Caudate nucleus (tissue), 63 donors: ENCODE measurements at places on chromosomes 6 and 20.
A peak's percentile ranks its signal among the peaks of the same experiment; 100 is the strongest.

- no peak for DNase-seq
Observed at GRCh38 chr6:43970068-43970912, 157.0 kb downstream of the MRPL14 start.

DNA sequence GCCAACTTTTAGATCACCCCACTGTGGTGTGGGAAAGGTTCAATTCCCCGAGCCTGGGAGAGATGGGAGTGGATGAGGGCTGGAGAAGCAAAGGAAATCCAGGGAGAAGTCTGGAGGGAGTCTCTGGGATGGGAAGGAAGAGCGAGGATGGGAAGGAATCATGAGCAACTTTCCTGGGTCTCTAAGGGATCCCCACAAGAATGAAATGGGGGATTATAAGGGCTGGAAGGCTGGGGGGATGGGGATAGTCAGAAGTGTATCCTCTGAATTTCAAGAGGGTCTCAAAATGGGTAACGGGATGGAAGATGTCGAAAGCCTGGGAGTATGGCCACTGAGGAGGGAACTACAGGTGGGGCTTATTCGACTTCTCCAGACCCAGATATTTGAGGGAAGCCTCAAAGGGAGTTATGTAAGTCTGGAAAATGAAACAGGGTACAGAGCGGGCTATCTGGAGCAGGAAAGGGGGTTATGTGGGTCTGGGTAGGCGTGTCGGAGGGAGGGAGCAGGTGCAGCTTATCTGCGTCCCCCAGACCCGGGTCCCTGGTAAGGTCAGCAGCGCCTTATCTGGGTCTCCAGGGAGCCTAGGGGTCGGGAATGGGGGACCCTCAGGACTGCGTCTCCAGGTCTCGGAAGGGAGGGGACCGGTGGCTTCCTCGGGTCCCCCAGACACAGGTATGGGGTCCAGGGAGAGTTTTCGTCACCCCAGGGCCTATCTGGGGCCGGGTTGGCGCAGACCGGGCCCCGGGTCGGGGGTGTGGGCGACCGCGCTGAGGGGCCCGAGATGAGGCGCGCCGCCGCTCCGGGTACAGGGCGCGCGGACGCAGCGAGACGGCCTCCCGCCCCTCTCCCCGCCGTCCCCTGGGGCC lies 550 bp downstream of the PLAGL2 start:
- DNase-seq, result no peak

- no peak for DNase-seq
Observed at GRCh38 chr6:30960907-30961673, 20.3 kb downstream of the MUCL3 start.

- DNase-seq, result no peak
Observed at GRCh38 chr6:43921039-43921438, 151.0 kb downstream of the VEGFA start.

DNA sequence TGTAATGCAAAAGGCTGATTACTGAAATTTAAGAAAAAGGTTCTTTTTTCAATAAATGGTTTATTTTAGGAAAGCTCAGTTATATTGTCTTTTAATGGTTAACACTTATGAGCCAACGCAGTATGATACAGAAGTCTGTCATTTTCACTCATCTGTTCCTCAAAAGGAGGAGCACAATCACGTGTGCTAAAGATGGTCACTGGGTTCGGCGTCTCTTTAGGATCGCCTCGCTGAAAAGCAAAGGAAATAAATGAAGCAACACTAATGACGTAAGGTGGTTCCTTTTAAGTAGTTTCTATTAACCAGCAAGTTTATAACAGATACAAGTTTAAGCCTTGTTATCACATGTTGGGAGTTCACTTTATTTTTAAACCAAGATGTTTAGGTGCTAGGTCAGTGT lies 125.7 kb downstream of the MAP3K4 start:
- DNase-seq, result no peak

DNA sequence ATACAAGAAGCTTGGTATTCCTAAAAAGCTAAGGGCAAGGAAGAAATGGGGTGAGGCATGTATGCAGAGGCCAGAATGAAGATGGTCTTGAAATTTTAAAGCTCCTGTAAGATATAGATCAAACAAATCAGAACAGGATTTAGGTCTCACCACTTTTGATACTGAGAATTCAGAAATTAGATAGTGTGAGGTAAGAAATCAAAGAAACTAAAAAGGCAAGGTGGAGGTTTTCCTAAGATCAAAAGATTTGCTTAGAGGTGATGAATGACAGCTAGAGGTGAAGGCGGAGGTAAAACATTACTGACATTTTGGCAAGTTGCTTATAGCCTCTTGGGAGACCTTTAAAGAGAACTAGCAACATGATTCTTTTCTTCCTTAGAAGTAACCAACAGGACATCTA lies 225.2 kb upstream of the SGK1 start:
- DNase-seq, result no peak

- no peak for DNase-seq
Observed at GRCh38 chr20:38144974-38145728, 19.9 kb downstream of the TGM2 start.

GRCh38 chr6:38307740-38308139 lies 332.0 kb downstream of the BTBD9 start:
- DNase-seq, result no peak

DNA sequence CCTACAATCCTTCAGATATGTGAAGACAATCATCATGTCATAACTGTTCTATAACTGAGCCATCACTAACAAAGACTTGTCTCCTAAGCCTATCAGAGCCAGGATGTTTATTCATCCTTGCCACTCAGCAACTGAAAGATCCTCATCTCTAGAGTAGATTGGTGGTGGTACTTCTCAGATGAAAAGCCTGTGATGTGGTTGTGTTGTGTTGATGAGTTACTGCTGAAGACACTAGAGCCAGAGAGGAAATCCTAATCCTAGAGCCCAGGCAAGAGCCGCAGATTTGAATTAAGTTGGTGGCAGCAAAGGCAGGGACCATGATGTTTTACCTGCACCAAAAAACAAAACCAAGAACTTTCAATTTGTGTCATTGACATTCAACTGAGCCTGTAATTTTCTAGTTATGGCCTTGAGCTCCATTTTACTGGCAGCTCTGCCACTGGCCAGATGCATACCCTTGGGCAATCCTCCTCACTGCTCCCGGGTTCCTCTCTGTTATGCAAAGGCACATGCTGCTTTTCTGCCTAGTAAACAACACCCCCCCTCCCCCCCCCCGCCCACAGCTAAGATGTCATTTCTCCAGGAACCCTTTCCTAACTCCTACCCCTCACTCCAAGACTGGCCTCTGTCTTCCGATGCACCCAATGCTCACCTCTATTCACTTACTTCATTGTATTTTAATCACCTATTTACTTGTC lies 50.2 kb upstream of the REV3L start:
- no peak for DNase-seq

DNA sequence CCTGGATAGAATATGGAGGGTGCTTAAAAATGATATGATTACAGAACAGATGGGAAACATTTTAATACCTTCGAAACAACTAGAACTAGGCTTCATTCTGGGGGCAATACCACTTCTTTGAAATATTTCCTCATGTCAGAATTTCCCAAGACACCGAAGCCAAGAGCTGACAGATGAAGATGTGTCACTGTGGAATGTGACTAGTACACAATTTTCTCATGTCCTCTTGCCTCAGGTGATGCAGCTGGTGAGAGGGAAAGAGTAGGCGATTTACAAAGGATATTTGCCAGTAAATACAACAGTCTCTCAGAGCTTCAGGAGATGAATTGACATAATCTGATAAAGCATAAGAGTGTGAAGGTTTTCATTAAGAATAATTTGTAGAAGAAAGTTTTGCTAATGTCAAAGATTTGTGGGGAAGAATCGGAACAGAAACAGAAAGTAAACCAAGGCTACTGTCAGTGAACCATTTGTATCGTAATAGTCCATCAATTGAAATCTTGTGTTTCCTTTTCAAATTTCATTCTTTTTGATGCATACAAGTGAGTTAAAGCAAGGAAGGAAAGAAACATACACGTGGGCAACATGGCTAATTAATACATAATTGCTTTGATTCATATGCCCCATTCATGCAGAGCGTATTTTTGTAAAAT lies 164.7 kb upstream of the CCN2 start:
- no peak for DNase-seq

DNA sequence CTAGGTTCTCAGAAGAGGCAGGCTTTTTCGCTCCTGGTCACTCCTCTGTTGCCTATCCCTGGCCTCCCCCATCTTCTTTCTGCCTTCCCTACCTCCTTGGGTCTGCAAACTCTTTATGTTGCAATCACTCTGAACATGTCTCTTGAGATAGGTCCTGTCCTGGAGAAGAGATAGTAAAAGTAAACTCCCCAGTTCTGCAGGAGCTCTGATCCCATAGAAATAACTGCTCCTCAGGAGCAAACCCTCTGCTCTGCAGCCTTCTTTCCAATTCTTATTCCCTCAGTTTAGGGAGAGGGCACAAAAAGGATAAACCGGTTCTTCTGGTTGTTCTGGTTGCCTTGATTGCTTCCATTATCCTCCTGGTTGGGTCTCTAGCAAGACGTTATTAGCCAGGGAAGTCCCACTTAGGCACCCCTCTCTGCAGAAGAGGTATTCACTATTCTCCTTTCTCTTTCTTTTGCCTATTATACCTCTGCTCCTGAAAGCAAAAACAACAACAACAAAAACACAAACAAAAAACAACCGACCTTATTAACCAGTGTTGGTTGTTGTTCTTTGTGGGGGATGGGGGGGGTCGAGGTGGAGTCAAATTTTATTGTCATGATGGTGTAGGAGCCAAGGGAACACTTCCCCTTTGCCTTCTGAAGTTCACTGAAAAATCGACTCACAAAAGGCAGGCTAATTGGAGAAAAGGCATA lies 973 bp downstream of the TRIM38 start:
- no peak for DNase-seq

- no peak for DNase-seq
Observed at GRCh38 chr6:37029249-37029971, 24.0 kb downstream of the FGD2 start.

DNA sequence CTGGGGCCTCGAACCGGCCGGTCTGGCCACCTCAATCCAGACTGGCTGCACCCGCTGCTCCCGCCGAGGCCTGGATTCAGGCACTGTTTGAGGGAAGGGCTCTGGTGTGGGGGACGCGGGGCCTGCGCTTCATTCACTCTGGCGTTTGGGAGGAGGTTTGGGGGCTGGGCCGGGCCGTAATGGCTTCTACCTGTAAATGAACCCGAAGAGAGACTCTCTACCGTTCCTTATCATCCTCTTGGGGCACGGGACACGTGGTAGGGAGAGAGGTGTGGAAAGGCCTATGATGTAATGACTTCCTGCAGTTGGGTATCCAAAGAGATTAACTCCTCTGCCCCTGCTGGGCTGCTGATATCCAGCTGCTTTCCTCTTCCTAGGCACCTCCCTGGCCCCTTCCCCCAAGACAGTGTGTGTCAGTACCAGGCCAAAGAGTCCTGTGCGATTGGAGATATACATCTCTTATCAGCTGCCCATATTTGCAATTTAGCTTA lies 1.8 kb downstream of the FOXO3 start:
- no peak for DNase-seq

DNA sequence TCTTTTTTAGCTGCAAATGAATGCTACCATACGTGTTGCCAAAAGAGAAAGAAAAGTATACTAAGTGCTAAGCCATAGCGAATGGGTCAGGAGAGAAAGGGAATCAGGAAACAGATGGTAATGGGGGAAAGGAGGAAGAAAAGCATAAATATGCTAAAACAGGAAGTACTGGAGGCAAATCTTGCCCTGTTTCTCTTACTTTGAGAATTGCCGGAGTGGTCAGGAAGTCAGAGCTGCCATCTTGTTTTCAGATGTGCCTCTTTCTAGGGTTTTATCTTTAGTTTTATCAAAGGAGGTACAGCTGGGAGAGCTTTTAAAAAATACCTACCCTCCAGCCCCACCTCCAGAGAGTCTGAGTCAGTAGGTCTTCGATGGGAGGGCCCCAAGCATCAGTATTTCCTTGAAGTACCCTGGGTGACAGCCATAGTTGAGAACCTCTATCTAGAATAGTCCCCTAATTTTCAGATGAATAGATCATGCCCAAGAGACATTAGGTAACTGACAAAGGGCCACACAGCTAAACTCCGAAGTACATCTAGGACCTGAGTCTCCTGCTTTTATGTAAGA lies 193.3 kb downstream of the CLIC5 start:
- no peak for DNase-seq

DNA sequence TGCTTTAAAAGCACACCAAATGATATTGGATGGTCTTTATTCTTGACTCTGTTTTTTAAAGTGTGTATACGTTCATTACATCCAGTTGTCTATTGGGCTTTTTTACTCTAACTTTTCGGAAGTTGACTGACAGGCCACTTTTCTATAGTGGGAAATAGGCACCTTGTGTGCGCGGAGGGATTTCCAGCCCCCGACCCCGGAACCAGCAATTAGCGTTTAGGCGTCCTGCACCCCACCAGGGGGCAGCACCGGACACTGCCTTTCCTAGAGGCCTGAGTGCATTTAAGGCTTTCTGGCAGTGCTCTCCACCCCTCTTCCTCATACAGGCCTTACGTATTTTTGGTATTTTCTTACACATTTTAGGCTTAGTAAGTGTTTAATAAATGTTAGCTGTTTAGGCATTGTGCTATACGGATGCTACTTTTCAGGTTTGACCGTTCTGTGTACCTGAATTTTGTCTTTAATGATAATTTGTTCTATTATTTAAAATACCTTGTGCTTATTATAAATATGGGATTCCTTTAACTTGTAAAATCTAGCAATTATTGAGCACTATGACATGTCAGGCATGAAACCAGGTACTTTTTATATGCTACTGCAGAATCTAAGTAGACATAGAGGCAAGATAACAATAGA lies 231.8 kb downstream of the BCKDHB start:
- DNase-seq, result peak; percentile 27

DNA sequence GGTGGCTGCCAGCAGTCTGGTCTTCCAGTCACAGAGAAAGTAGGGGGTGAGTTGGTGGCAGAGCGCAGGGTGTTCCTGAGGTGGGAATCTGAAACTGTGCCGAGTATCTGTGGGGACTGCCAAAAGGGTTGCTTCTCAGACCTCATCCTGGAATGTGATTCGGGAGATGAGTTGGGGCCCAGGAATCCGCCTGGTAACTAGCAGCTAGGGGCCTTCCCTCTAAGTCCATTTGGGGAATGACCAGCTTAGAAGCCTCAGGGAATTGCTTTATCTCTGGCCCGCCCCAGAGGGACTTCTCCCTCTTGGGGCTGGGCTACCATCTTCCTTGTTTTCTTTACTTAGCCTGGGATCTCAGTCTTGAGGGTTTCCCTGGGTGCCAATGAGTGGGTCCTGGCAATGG lies 49.6 kb downstream of the MOCS1 start:
- no peak for DNase-seq

GRCh38 chr6:114897536-114897935 lies 554.7 kb upstream of the HS3ST5 start:
- DNase-seq, result no peak

GRCh38 chr6:75631859-75632635 lies 30.4 kb downstream of the SENP6 start:
- DNase-seq, result no peak

DNA sequence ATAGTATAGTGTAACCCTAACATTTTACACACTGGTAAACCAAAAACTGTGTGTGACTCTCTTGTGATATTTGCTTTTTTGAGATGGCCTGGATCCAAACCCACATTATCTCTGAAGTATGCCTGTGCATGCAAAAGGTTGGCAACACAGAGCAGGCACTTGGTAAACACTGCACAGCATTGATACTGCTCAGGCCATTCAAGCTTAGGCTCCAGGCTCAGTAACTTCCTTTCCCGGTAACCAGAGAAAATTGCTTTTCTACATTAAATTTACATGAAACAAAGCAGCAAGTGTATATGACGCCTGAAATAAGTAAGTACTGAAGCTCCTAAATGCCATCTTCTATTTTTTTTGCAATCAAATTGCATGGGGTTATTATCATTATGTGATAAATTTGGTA lies 205.7 kb downstream of the EPM2A start:
- no peak for DNase-seq
